ENCODE measurements at places on chromosomes 13 and 19.
A peak's percentile ranks its signal among the peaks of the same experiment; 100 is the strongest.

DNA sequence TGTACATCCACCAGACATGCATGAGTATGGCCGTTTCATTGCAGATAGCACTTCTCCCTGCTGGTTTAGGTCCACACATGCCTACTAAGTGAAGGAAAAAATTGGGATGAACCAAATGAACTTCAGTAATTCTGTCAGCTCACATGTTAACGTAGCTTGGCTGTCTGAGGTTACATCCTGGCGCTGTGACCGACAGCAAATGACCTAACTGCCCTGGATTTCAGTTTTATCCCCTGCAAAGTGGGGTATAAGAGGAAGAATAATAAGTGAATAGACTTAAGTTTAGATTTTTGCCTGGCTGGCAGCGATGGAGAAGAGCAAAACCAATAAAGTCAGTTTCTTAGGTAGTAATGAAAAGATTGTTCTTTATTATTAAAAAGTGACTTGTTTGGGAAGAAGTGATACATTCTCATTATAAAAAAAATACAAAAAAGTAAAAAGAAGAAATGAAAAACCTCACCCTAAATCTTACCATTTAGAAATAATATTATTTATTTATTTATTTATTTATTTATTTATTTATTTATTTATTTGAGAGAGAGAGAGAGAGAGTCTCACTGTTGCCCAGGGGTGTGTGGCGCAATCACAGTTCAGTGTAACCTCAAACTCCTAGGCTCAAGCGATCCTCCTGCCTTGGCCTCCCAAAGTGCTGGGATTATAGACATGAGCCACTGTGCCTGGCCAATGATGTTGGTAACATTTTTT, 4.2 kb upstream of the RNF113B start:
- no peak for DNase-seq

- DNase-seq, result no peak
Measured at GRCh38 chr13:101265934-101266333, 150.4 kb downstream of the NALCN start.

- DNase-seq, result no peak
Measured at GRCh38 chr19:15730538-15730937, 2.7 kb downstream of the OR10H2 start.

- peak; percentile 90 for DNase-seq
Measured at GRCh38 chr19:45607071-45608029, 5.3 kb upstream of the GPR4 start.

DNA sequence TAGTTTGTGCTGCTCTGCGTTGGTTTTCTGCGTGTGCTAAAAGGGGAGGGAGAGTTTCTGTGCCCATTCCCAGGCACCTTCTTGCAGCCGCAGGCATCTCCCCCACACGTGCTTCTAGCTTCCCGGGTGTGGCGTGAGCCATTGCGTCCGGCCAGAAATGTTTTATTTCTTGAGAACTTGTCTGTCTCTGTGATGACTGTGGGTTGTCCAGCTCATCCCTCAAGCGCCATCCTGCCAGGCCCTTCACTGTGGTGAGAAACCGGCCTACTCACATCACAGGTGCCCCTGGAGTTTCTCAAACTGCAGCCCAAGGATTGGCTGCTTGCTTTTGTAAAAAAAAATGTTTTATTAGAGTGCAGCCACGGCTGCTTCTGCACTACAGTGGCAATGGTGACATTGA, 24.2 kb downstream of the EPN1 start:
- no peak for DNase-seq

DNA sequence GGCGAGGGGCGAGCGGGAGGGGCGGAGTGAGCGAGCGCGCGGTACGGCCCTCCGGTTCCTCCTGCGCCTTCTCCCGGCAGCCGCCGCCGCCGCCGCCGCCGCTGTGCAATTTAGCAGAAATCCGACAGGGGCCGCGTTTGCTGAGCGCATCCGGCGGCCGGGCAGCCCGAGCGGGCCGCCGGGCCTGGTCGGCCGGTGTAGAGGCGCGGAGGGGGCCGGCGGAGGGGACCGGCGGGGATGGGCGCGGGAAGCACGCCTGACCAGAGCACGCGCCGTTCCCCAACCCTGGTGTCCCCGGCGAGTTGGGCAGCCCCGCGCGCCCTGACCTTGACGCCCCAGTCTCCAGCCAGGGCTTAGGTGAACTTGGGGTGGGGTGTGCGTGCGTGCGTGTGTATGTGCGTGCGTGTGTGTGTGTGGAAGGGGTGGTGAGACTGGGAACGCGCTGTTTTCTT, 144.5 kb upstream of the ZNF536 start:
- DNase-seq, result peak; percentile 72

GRCh38 chr19:29842471-29843179, 30.8 kb downstream of the CCNE1 start:
- no peak for DNase-seq

DNA sequence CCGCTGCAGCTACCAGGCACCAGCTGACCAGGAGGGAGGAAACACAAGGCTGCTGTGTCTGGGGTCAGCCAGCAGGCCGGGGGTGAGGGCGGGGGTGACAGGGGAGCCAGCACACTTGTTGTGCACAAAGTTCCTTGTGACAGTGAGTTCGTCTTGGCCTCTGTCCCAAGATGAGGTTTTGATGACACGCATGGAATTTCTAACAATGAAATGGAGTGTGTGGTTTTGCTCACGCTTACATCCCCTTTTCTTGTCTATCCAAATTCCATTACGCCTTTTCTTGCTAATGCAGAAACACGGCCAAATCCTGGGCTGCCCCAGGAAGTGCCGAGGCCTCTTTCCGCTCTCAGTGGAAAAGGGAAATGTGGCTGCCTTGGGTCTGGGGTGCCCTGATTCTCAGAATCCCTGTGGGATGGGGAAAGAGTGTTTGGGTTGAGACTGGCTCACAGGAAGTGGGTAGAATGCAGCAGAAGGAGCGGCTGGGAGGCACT, 73.8 kb downstream of the GADD45B start:
- no peak for DNase-seq

DNA sequence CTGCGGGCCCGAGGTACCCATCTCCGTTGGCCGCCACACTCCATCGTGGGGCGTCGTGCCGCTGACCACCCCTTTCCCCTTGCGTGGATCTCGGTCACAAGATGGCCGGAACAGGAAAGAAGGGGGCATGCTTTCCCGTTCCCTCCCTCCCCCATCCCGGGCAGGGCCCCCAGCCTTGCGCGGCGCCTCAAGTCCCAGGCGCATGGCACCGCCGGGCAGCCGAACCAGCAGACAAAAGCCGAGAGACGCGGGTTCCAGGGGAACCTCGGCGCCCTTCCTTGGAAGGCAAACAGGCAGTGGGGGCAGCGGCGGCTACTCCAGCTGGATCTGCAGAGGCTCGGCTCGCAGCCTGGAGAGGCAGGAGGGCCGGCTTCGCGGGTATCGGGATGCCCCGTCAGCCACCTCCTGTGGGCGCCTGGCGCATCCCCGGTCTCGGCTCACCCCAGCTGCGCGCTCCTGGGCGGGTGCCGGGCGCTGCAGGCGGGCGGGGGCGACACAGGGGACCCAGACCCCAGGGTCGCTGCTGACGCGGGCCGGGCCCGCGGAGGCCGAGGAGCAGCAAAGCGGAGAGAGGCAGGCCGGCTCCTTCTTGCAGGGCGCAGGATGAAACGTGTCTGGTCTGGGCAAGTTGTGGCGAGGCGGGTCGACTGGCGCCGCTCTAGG, 439 bp downstream of the DZIP1 start:
- peak; percentile 61 for DNase-seq

GRCh38 chr19:2014131-2014571, 1.4 kb downstream of the BTBD2 start:
- DNase-seq, result no peak

DNA sequence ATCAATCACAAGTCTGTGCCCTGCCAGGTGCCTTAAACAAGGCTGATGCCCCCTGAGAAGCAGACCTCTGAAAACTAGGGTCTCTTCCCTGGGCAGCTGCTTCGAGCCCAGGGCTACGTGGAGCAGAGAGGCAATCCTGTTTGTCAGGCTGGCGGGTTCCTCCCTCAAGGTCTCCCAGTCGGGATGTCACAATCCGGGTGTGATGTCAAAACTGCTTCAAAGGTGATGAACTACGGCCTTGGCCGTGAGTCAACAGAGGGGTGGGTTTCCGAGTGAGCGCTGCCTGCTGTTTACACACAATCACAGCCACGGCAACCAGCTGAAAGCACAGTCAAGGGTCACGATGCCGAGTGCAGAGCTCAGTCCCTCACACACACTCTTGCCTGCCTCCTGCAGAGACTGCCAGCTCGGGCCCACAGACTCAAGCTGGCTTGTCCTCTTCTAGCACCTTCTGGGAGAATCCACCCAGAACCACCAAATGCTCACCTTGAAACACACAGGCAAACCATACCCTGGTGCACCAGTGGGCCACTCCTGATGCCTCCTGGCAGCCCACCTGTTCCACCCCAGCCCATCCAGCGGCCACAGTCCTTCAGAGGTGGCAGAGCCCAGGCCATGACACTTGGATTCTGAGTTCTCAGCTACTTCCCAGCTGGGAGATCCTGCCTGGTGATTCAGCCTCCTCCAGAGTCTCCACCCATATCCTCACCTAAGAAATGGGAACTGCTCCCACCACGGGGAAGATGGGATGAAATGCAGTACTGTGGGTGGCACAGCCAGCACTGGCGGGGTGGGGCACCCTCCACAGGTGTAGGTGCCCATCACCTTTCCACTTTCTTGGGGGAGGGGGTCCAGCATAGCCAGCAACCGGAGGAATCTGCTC, 6.8 kb downstream of the ELL start:
- DNase-seq, result no peak

- no peak for DNase-seq
Measured at GRCh38 chr13:84290386-84290785, 408.1 kb upstream of the SLITRK1 start.

DNA sequence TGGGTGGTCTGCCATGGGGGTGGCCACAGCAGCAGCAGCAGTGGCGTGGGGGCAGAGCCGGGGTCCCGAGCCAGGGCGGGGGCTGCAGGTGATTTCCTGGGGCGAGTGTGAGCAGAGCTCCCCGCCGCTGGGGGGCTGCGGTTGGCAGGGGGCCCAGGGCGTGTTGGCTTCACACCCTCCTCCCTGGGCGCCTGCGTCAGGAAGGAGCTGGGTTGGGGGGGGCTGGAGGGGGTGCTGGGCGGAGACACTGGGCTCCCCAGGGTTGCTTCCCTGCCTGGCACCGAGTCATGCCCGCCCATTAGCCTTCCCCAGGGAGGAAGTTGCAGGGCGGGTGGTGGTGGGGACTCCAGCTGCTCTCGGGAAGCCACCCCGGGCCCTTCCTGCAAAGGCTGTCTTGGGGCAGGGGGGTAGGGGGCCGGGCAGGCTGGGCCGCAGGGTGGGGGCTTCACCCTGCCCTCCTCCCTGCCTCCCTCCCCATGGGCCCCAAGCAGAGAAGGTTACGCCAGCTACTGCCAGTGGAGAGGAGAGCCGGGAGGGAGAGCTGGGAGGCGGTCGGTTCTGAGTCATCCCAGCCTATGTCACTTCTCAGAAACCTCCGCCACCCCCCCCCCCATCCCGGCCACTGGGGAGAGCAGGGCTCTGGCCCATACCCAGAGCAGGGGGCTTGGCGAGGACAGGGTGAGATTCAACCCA, 4.6 kb downstream of the MIDN start:
- DNase-seq, result no peak

DNA sequence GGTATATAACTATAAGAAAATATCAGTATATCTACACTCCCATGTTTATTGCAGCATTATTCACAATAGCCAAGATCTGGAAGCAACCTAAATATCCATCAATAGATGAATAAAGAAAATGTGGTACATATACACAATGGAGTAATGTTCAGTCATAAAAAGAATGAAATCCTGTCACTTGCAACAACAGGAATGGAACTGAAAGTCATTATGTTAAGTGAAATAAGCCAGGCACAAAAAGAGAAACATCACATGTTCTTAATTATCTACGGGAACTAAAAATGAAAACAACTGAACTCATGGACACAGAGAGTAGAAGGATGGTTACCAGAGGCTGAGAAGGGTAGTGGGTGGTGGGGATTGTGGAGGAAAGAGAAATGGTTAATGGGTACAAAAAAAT, 665.2 kb downstream of the TBC1D4 start:
- DNase-seq, result no peak

DNA sequence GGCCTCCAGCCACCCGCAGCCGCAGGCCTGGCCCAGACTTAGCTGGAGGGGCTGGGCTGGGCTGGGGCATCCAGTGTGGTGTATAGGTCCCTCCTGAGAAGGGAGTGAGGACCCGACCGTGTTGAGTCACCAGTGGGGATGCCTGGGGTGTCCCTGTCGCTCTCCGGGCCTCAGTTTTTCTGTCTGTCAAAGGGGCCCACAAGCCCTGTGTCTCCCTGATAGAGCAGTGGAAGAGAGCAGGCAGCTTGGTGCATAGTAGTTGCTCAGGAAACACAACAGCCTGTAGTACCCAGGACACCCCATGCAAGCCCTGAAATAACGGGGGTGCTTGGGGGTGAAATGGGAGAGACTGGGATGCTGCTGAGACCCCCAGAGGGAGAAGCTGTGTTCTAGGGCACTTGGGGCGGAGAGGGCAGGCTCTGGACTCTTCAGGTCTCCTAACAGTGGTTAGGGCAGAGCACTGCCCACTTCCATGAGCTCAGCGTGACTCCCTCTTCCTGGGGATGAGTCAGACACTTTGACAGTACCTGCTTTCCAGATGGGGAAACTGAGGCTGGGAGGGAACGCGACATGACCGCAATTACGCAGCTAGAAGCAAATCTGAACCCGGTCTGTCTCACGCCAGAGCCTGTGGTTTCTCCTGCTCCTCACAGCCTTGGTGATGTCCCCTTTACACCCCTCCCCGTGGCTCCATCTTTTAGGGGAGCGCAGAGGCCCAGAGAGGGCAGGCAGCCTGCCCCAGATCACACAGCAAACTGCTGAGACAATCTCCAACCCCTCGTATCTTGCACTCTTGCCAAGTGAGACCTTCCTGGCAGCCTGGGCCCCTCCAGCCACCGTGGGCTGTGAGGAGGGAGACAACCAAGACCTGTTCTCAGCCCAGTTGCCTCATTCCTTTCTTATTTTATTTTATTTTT, 692 bp downstream of the SULT2B1 start:
- no peak for DNase-seq

DNA sequence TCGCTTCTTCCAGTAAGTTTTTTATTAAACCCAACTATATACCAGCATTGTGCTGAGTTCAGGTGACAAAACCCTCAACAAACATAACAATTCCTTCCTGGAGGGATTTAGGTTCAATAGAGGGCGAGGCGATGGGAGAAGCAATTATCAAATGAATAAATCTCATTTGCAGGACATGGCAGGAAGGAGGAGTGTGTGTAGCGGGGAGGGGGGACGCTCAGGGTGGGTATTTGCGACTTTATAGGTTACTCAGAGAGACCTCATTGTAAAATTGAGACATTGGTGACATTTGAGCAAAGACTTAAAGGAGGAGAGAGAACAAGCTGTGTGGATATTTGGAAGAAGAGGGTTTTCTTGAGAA, 3.9 kb downstream of the C3 start:
- no peak for DNase-seq
